Right ventricle myocardium inferior (tissue), 1 donor: ENCODE measurements at places on chromosomes 12 and 14.
A peak's percentile ranks its signal among the peaks of the same experiment; 100 is the strongest.

DNA sequence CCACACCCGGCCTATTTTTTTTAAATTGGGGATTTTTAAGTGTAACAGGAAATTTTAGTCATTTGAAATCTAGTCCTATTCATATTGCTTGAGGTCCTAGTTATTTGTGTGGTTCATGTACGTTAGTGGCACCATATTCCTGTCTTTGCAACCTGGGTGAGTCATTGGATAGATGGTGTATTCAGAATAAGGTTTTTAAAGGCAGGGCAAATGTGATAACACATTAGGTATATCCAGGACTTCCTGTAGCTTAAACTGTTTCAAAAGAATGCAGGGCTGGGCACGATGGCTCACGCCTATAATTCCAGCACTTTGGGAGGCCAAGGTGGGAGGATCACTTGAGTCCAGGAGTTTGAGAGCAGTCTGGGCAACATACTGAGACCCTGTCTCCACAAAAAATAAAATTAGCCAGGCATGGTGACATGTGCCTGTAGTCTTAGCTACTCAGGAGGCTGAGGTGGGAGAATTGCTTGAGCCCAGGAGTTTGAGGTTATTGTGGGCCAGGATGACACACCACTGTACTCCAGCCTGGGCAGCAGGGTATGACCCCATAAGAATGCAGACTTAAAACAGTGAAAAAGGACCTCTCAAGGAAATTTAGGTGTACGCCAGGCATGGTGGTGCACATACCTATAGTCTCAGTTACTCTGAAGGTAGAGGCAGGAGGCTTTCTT is 8.1 kb downstream of the ATP6V0A2 start:
- no peak for DNase-seq

DNA sequence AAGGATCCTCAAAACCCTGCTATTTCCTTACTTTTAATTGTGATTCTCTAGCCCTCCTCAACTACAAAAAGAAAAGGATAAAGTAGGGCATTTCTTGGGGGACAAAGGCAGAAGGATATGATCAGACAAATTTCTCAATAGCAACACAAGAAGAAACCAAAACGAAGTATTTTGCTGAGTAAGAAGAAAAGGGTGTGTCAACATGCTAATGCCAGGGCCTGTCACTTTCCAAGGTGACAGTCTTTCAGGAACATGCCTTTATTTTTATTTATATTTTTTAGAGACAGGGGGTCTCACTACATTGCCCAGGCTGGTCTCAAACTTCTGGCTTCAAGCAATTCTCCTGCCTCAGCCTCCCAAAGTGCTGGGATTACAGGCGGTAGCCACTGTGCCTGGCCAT is 39.8 kb downstream of the CBX5 start:
- DNase-seq = no peak

- no peak for DNase-seq
These were observed 66.2 kb downstream of the IRF2BPL start for GRCh38 chr14:76962303-76962660.

DNA sequence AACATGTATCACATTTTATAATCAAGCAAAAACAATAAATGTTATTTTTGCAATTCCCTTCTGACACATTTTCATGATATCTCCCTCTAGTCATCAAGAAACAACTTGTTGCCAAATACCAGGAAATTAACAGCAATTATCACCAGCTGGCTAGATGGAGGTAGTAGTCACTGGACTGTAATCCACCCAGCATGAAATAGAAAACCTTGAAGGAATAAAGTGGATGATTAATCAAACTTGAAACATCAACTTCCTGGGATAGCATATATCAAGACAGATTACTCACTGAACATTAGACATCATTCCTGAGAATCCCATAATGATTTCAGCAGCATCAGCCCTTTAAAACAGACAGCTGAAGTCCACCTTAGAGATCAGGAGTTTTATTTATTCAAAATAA is 259.0 kb downstream of the CCDC59 start:
- no peak for DNase-seq

GRCh38 chr12:54443446-54443845 is 24.4 kb upstream of the ITGA5 start:
- no peak for DNase-seq

DNA sequence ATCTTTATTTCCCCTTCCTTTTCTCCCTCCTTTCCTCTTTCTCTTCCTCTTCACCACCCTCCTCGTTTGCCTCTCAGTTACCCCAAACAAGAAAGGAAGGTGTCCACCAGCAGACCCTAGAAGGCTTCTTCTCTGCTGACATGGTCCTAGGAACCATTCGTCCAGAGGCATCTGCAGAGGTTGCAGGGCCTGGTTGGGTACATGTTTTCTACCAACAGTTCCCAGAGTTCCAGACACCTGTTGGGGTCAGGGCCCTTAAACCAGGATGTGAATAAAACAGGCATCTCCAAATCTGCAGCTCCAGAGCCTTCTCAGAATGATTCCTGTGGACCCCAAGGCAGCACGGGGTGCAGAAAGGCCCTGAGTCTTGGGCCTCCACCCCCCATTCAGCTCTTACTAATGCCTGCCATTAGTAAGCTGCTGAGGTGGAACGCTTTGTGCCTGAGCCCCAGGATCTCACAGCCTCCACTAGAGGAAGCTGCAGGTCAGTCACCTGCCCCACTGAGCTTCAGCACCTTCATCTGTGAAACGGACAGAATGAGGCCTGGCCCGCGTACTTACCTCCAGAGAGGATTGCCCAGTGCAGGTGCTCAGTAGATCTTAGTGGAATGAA is 130.4 kb downstream of the DICER1 start:
- DNase-seq = no peak

- peak; percentile 86 for DNase-seq
These were observed 3.2 kb downstream of the TEX52 start for GRCh38 chr12:2853626-2854025.

- DNase-seq = peak; percentile 87
These were observed 10.9 kb upstream of the MYL2 start for GRCh38 chr12:110931315-110931728.

DNA sequence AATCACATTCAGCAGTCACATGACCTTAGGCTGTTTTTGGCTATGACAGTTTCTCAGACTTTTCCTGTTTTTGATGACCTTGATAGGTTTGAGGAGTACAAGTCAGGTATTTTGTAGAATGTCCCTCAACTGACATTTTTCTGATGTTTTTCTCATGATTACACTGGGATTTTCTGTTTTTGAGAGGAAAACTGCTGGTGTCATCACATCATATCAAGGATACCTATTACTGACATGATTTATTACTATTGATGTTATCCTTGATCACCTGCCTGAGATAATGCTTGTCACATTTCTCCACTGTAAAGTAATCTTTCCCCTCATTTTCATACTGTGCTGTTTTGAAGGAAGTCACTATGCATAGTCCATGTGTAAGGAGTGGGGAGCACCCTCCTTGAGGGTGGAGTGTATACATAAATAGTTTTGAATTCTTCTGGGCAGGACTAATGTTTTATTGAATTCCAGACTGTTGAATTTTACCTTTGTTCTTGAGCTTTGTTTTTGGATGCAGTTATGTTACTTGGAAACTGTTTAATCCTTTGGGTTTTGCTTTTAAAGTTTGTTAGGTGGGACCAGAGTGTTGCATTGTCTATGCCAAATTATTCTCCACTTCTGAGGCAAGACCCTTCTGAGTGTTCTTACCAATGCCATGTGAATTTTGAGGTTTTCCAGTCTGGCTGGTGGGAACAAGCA is 444.5 kb upstream of the FAR2 start:
- DNase-seq = no peak

DNA sequence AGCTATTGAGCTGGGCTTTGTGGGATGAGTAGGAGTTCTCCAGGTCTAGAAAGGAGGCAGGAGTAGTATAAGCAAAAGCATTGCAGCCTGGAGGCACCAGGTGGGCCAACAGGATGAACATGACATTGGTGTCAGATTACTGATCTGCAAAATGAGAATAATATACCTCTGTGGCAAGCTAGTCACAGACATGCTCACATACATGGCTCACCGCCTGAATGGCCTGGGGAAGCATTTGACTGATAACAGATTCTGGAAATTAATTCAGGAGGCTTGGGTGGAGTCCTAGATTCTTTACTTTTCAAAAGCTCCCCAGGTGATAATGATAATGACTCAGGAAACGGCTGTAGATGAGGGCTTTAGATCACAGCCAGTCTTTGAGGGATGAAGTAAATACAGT is 709 bp downstream of the TCL1B start:
- no peak for DNase-seq

DNA sequence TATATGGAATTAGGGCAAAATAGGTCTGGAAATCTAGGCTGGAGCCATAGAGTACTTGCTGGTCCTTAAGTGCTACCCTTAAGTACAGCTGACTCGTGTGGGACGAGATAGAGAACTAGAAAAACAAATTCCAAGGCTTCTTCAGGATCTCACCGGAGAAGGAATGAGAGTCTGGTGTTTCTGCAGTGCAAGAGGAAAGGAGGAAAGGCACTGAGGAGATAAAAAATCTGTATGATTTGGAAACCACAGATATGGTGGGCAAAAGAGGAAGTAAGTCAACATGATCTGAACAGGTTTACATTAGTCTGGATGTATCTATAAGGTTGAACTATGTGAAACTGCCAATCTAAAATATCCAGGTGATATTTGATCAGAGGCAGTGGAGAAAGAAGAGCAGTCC is 134.4 kb upstream of the SOX5 start:
- DNase-seq = no peak

DNA sequence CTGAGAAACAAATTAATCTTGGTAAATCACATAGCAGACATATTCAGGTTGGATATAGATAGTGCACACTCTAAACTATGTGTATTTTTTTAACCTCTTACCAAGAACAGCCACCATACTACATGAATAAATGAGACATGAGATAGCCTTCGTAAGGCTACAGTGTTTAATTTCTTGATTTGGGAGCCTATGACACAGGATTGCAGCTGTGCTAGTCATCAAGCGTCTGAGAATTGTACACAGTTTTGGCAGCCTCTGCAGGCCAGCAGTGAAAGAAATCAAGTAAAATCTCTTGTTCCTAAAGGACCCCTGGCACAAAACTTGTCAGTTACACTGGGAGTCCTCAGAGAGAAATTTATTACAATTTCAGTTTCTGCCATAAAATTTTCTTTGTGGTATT is 236.1 kb downstream of the C12orf50 start:
- no peak for DNase-seq

DNA sequence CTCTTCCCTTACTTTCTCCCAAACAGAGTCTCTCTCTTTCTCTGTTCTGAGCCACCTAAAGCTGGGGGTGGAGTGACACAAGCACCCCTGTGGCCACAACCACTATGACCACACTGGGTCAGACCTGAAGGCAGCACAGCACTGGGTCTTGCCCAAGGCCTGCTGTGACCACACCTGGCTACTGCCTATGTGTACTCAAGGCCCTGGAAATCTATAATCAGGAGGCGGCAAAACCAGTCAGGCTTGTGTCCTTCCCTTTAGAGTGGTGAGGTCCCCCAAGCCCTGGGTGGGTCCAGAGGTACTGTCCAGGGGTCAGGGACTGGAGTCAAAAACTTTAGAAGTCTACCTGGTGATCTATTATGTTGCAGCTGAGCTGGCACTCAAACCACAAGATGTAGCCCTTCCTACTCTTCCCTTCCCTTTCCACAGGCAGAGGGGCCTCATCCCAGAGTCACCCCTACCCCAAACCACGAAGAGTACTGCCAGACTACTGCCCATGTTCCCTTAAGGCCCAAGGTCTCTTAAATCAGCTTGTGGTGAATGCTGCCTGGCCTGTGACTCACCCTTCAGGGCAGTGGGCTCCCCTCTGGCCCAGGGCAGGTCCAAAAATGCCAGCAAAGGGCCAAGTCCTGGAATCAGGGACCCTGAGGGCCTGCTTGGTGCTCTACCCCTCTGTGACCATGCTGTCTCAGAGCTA is 179.8 kb upstream of the DYRK2 start:
- no peak for DNase-seq

DNA sequence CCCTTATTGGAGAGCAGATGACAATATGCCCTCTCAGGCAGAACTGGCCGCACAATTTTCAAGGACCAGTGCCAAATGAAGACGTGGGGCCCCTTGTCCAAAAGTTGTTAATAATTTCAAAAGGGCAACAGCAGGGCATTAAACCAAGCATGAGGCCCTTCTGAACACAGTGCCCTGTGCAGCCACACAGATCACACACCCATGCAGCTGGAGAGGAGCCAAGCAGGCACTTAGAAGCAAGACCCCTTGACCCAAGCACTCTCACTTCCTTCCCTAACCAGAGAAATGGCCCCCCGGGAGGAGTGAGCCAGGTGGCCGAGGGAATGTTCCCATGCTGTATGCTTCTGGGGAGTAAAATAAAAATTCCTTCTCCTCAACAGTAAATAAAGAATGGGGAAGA is 114.0 kb upstream of the TMPO start:
- DNase-seq = no peak
